ENCODE measurements at places on chromosomes 1 and 21.
A peak's percentile ranks its signal among the peaks of the same experiment; 100 is the strongest.

GRCh38 chr1:201525193-201525778 lies 13.6 kb upstream of the NAV1 start:
- DNase-seq: no peak

- DNase-seq: peak; percentile 69
Measured at GRCh38 chr1:15323351-15323988, 76.4 kb downstream of the FHAD1 start.

GRCh38 chr1:233180641-233181364 lies 114.7 kb downstream of the PCNX2 start:
- no peak for DNase-seq

DNA sequence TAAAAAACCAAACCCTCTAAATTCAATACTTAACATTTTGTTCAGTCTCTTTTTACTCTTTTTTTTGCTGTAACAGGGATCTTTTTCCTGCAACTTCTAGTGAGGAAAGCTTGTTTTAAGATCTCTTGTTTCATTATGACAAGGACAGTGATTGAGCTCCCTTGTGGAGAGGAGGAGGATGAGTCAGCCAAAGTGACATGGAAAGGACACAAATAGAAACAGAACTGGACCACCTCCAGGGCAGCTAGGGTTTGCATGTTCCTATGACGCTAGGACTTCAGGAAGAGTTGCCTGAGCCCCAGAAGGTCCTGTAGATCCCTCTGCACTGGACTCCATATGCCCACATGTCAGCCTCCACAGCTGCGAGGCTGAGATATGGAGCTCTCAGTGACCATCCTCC lies 212.6 kb upstream of the FAM78B start:
- DNase-seq: no peak

GRCh38 chr1:100706296-100706695 lies 13.2 kb upstream of the VCAM1 start:
- no peak for DNase-seq
